ENCODE measurements at places on chromosomes 2 and 18. TPM values are rescaled to one million over a fixed set of nuclear protein-coding genes. Genes with fewer than 3 reads are reported as not detected.

DNA sequence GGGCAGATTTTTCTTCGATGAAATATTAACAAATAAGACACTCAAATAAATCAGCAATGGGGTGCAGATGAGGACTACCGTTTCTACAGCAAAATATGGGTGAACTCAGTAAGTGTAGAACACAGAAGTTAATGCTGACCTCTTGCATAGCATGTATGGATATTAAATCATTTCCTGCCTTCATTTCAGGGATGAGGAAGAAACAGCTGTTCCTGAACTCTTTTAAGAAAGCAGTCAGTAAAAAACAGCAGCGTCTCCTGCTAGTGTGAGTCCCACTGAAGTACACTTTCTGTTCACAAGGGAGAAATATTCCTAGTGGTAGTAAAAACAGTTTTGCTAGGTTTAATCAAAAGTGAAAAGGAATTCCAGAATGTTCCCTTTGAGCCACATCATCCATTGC lies 379.0 kb downstream of the ZEB2 start:
- no peaks in the 10 kb centered on the region for H3K4me1 ChIP-seq
- DNase-seq, result no peak
- H3K27ac ChIP-seq, result no peak overlapping the region
- no peak overlapping the region for H3K4me3 ChIP-seq
- no peaks in the 10 kb centered on the region for H3K27me3 ChIP-seq

GRCh38 chr2:143422681-143423080 lies 293.5 kb downstream of the ARHGAP15 start:
- H3K4me1 ChIP-seq, result no peaks in the 10 kb centered on the region
- no peaks in the 10 kb centered on the region for H3K36me3 ChIP-seq
- no peaks in the 10 kb centered on the region for H3K27me3 ChIP-seq
- H3K27ac ChIP-seq, result no peak overlapping the region
- H3K4me3 ChIP-seq, result no peak overlapping the region
- DNase-seq, result no peak

GRCh38 chr2:142572346-142573132 lies 304.9 kb upstream of the KYNU start:
- DNase-seq, result no peak
- H3K36me3 ChIP-seq, result no peaks in the 10 kb centered on the region
- H3K27ac ChIP-seq, result no peak overlapping the region
- H3K27me3 ChIP-seq, result no peaks in the 10 kb centered on the region

GRCh38 chr2:176534798-176535466 lies 265.7 kb downstream of the MTX2 start:
- H3K27ac ChIP-seq, result no peak overlapping the region
- H3K4me1 ChIP-seq, result no peaks in the 10 kb centered on the region
- H3K27me3 ChIP-seq, result no peaks in the 10 kb centered on the region
- no peak for DNase-seq
- no peak overlapping the region for H3K4me3 ChIP-seq
- H3K36me3 ChIP-seq, result no peaks in the 10 kb centered on the region

GRCh38 chr2:112646102-112646719 lies 472 bp downstream of the SLC20A1 start:
- peaks cover 6% of the 10 kb centered on the region for H3K4me1 ChIP-seq
- H3K27ac ChIP-seq, result peak overlapping the region; percentile 87
- H3K27me3 ChIP-seq, result no peaks in the 10 kb centered on the region
- H3K4me3 ChIP-seq, result peak overlapping the region; percentile 89
- DNase-seq, result no peak

Gene SIGLEC15
- polyA plus RNA-seq, result 0.09 TPM

Gene GPBAR1
- polyA plus RNA-seq, result not detected

Gene COPS7B
- polyA plus RNA-seq, result 42.8 TPM

Gene SLC5A6
- 67.5 TPM for polyA plus RNA-seq

All from GM12878 (cell line).